ENCODE measurements at places on chromosomes 5 and 9.

- DNase-seq = no peak
Measured at GRCh38 chr9:34572628-34573027, 16.9 kb downstream of the CNTFR start.

DNA sequence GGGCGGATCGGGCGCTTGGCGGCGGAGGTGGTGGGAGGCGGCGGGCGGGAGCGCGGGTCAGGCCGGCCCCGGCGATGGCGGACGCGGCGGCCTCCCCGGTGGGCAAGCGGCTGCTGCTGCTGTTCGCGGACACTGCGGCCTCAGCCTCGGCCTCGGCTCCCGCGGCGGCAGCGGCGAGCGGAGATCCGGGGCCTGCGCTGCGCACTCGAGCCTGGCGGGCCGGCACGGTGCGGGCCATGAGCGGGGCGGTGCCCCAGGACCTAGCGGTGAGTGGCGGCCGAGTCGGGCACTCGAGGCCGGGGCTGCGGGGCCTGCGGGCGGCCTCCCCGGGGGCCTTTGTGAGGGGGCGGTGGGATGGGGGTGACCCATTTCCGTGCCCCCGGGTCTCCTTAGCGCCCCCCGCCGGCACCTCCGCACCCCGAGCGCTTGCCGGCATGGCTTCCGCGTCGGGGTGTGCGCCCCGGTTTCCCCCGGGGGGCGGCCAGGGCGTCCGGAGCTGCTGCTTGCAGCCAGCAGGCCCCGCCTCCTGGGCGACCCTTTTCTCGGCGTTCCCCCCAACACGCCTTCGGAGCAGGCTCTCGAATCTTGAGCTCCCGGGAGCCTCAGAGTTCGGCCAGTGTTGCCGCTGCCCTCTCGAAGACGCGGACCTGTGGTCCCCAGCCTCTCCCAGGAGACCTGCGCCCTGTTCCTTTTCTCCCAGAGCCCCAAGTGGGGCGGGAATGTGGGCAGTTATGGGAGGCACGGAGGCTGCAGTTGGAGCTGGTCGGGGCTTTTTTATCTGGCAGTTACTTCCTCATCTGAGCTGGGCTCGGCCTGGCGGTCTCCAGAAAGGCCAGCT lies 456 bp downstream of the KDM3B start:
- peak; percentile 37 for DNase-seq

DNA sequence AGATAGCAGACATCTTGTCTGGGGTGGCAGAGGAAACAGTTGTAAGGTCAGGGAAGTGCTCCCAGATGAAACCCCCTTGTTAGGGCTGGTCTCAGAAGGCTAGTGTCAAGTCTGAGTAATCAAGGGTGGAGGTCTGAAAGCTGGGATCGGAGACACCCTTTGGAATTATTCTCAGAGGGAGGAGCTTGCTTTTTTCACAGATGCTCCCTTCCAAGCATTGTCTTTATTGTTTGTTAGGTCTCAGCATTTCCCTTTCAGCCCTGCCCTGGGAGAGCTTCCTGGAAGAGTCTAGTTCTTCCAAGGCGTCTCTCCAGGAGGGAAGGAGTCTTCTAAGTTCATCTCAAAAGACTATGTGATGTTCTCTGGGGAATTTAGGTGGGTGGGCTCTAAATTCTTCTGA lies 3.2 kb downstream of the TEK start:
- DNase-seq = no peak

- DNase-seq = no peak
Measured at GRCh38 chr5:56482363-56482762, 249.2 kb upstream of the ANKRD55 start.

- DNase-seq = no peak
Measured at GRCh38 chr5:154771383-154771901, 16.3 kb downstream of the LARP1 start.

Measured in activated CD8-positive, alpha-beta memory T cell treated with anti-CD3 and anti-CD28 coated beads for 1 hour (primary cell).